Stimulated activated CD4-positive, alpha-beta T cell treated with anti-CD3 and anti-CD28 coated beads, TNF-alpha, amount 100 ng/mL, for 1 hour (primary cell): ENCODE measurements at places on chromosomes 1 and 21.

- DNase-seq: no peak
Measured at GRCh38 chr1:24343412-24344089, 24.4 kb downstream of the GRHL3 start.

DNA sequence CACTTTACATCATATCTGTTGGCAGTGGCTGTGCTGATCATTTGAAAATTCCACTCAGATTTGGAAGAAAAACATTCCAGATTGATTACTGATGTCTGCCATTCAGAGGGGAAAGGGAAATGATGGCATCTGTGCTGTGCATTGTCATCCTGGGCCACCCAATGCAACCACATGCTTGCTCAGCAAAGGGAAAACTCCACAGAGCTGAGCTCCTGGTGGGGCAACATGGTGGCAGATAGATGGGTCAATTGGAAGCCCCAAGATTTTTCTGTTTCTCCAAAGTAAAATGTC is 11.8 kb downstream of the OXCT2 start:
- no peak for DNase-seq

DNA sequence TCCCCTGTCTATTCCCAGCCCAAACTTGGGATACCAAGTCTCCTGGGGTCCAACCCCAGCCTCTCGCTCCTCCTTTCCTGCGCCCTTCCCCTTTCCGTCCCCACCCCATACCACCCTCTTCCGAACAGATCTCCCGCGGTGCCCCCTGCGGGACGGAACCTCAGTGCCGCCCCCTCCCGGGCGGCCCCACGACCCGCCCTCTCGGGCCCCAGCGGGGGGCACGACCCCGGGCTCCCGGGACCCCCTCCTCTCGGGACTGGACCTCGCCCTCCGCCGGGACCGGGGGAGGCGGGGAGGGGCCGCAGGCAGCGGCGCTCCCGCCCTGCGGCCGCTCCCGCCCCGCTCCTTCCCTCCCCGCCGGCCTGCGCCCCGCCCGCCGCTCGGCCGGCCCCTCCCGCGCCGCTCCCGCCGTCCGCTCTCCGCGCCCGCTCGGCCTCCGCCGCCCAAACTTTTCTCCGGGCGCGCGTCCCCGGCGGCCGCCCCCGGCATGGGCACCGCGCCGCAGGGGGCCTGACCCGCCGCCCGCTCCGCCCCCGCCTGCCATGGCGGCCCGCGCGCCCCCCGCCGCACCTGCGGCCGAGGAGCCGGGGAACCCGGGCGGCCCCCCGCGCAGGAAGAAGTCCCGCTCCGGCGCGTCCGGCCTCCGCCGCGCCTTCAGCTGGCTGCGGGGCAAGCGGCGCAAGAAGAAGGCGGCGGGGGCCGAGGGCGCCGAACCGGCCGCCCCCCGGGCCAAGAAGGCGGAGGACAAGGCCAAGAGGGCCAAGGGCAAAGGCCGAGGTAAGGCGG is 39.0 kb upstream of the SYNC start:
- no peak for DNase-seq

DNA sequence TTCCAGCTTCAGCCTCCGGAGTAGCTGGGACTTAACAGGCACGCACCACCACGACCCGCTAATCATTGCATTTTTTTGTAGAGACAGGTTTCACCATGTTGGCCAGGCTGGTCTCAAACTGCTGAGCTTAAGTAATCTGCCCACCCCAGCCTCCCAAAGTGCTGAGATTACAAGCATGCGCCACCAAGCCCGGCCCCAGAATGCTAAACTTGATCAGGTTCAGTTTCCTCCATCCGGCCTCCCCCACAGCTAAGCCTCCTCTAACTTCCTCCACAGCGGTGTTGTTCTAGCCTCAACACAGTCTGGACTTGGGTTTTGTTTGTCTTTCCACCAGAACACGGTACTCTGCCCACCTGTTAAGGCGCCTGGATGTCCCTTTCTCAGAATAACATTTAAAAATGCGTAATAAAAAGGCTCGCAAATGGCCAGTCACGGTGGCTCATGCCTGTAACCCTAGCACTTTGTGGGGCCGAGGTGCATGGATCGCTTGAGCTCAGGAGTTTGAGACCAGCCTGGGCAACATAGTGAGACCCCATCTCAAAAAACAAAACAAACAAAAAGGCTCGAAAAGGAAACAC is 2.4 kb downstream of the PARP1 start:
- DNase-seq: no peak

- DNase-seq: no peak
Measured at GRCh38 chr1:210263963-210264362, 31.4 kb downstream of the SERTAD4 start.

DNA sequence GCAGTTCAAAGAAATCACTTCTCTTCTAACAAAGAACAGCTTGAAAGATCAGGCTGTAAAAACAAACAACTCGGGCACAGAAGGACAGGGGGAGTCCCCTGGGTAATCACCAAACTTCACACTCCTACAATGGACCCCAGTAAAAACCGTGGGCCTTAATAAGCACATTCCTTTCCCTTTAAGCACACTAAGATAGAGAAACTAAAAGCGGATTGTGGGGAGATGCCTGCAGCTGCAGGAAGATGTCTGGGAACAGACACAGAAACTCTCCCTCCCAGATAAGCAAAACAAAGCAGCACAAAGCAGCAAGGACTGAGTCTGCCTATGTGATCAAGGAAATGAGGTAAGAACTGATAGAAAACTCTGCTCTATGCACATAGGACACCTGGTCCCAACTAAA is 37.6 kb upstream of the CTBS start:
- DNase-seq: no peak

DNA sequence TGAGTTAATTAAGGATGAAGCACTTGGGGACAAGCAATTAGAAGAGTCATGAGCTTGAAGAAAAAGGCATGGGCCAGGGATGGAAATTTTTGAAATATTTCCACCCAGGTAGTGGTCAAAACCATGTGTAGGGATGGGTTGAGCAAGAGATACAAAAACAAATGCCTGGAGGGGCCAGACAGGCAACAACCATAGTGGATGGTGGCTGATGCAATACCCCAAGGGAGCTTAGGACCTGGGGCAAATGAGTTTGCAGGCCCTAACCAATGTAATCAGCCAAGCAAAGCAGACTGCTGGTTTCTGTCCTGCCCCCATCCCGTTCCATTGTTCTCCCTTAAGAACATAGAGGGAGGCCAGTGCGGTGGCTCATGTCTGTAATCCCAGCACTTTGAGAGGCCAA is 119.1 kb upstream of the FGGY start:
- no peak for DNase-seq

DNA sequence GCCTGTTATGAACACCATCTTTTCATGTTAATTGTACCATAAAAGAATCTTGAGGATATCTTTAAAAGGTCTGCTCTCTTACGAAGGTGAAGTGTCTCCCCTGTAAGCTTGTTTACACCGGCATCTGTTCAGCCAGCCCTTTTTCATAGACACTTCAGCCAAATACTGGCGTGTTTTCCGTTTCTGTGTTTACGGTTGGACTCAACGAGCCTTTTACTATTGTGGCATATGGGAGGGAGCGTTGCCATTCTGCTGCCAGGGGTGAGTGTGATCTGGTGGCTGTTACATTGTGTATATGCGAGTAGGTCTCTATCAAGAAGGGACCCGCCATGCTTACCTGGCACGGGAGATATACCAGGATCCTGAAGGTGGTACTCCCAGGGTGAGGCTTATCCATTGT is 433.8 kb downstream of the CAMTA1 start:
- DNase-seq: no peak

GRCh38 chr1:204261746-204262505 is 48.1 kb upstream of the GOLT1A start:
- DNase-seq: no peak

GRCh38 chr1:27527890-27528817 is 38.2 kb upstream of the WASF2 start:
- no peak for DNase-seq

DNA sequence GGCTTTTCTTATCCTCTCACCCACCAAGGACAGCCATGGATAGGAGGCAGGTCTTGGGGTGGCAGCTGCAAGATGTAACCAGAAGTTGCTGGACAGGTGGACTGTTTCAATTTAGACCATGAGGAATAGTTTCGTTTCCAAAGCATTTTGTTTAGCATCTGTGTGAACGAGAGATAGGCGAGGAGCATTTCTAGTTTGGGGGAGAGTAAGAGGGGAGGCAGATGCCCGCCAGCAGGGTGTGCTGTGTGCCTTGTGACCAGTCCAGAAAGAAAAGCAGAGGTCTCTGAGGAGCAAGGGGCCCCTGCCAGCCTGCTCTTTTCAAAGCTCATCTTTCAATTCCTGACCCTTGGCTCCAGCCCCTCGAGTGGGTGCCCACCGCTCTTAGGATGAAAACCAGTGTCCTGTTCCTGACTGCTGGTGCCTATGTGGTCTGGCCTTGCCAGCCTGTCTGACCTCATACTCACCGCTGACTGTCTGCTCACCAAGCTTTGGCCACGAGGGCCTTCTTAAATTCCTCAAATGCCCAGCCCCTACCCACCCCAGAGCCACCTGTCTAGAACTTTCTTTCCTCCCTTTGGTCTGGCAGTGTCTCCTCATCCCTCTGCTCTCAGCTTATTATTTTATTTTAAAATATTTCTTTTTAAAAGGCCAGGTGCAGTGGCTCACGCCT is 8.5 kb downstream of the SERINC2 start:
- no peak for DNase-seq

DNA sequence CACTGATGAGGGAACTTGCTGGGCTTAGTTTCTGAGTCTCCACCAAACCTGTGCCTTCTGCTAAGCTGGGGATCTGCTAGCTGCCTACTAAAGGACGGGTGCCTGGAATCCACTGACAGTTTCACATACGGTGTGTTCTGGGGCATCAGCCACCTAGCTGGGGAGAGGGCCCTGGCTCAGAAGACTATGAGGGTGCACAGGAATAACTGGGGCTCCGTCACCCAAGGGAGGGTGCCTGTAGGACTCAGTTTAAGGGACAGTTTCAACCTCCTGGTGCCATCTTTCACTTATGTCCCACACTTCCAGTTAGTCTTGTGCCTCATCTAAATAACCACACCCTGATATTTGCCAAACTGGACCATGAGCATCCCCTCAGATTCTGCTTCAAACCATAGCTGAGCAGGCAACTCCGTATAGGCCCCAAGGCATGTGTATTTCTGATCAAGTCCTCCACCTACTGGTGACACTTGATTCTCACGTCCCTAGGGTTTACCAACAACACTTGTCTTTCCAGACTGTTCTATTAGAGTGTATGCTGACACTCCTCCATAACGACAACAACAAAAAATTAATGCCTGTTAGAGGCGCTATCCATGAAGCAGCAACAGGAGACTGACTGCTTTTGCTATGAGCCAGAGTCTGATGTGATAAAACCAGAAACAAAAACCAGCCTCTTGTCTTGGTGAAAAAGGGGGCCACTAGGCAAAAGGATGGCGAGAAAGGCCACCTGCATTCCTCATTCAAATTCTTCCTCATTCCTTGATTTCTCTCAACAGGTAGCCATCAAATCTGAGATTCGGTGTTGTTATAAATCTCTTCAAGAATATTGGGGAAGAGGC is 55.0 kb upstream of the PAXBP1 start:
- peak; percentile 1 for DNase-seq

DNA sequence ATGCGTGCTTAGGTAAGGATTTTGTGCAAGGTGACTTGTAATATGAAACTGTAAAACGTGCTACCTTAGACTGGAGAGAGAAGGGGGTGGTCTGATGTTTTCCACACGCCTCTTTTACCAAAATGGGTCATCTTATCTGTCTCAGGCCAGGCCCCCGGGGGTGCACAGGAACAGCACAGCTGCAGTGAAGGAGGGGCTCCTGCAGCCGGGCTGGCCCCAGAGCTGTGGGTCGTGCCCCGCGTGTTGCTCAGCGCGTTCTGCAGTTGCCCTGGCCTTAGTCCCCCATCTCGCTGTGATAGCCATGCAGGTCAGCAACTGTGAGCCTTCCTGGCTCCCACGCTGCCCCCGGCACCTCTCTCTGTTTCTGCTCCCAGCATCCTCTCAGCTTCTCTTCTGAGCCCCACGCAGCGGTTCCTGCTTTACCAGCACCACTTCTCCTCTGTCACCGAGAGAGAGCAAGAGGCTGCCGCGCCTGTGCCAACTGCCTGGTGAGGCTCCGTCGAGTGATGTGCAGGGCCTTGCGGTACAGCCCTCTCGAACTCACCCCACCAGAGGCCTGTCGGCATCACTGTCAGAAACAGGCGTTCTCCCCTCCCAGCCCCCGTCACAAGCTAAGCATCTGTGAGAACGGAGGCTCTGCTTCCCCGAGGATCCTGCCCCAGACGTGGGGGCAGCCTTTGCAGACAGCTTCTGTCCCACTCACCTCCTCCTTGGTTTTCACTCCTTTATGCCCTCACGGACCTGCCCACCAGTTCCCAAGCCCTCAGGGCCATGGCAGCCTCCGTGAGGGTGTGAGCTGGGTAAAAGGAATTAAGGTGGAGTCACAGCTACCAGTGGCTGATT is 73.3 kb downstream of the ADARB1 start:
- no peak for DNase-seq

DNA sequence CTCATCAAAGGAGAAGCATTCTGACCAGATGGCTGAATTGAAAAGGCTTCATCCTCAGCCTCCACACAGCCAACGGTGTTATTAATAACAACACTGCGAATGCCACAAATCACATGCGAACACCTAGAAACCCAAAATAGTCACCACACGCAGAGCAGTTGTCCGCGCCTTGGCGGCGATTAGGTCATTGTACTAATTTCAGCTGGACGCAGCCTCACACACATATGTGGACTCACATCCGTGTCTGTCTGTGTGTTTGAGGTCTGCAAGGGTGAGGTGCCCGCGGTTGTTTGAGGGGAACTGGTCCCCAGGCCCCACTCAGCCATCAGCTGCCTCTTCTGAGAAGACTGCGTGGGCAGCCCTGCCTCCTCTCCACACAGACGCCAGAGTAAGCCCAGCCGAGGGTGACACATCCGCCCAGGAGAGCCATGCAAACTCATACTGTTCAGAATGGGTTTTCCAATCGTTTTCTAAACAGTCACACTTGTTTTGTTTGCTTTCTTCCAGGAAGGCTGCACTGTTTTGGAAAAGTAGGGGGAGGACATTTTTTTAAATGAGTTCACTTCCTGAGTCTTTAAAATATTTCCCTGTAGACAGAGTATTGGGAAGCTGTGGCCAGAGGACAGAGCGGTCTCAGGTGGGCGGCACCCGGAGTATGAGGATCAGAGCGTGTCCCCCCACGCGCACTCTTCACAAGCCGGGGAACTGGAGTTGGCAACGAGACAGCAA is 53.4 kb downstream of the TOMM20 start:
- peak; percentile 33 for DNase-seq

DNA sequence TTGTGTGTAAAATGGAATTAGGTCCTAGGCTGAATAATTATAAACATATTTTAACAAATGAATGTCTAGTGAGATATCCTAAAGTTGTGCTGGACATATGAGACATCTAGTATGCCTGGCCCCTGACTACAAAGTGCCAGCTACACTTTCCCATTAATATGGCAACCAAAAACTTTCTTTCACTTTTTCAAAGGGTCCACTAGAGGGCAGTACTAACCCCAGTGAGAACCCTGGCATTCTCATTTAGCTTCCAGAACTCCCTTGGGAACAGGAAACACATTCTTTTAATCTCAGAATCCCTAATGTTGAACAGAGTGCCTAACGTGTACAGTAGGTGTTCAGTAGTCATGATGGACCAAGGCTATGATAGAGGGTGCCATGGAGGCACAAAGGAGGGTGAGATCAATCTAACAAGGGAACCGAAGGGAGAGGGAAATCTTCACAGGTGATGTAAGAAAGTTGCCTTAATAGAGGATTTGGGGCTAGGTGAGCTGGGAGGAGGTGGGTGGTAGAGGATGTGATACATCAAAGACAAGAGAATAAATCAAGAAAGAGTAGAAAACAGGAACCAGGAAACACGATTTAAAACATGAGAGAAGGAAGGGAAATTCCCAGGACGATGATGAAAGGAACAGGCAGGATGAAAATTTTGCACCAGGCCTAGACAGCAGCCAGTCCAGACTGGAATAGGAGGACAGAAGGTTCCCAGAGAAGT is 41.6 kb downstream of the NSL1 start:
- no peak for DNase-seq

- no peak for DNase-seq
Measured at GRCh38 chr1:232999956-233000625, 49.7 kb downstream of the NTPCR start.
